ENCODE measurements at places on chromosomes 1 and 21.

DNA sequence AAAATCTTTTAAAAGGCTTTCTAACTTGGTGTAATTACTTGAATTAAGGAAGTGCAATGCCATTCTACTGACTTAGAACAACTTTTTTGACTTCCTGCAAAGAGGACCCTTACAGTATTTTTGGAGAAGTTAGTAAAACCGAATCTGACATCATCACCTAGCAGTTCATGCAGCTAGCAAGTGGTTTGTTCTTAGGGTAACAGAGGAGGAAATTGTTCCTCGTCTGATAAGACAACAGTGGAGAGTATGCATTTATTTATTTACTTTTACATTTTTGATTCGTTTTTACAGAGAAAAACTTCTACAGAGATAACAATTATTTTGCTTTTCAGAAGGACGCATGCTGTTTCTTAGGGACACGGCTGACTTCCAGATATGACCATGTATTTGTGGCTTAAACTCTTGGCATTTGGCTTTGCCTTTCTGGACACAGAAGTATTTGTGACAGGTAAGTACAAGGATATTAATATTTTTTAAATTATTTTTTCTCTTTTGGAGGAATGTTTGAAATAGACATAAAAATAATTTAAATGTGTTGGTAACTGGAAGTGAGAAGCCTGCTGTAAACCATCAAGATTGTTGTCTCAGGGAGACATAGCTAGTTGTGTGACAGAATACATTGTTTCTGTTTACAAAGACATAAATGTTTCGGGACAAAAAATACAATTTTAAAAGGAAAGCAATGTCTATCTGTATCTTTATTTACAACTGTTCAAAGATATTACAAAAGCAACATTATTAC lies at the start of gene PTPRC:
Gene PTPRC (plus strand): TSS at position 147 of the 742 bp plus-strand sequence. CDS start 229 bp downstream, at position 376.
- DNase-seq: no peak

DNA sequence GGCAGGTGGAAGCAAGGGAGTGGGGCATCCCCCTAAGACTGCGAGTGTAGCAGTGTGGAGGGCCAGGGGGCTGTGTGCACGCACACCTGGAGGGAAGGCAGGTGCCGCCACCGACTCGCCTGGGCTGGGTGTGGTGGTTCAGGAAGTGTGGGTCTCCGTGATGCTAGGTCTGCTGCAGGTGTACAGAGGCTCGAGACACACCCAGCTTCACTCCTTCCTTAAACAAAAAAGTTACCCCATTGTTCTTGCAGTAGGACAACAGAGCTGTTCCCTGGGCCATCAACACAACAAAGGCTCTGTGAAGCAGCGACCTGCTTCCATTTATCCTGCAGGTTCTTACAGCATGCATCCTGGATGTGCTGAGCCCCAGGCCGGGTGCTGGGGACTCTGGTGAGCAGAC lies 100.4 kb upstream of the TMEM51 start:
- no peak for DNase-seq

DNA sequence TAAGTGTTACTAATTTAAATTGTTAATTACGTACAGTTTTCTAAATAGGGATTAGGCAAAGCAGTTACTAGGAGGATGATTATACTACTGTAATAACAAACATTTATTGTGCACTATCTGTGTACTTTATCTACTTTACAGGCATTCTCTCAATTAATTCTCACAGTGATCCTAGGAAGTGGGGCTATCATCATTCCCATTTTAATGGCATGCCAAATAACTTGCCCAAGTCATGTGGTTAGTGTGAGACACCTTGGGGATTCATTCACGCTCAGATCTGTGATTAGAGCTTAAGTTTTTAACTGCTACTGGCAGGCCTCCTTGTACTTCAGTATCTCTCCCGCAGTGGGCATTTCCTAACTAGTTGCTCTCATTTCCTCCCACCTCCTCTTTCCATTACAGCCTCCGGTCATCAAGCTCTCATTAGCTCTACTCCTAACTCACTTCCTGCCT lies 11.5 kb downstream of the PHLDA3 start:
- no peak for DNase-seq

- DNase-seq: no peak
These were observed 67.2 kb downstream of the ATP5PO start for GRCh38 chr21:33848249-33848953.

- no peak for DNase-seq
These were observed 147.1 kb downstream of the CACNA1E start for GRCh38 chr1:181630398-181630797.

DNA sequence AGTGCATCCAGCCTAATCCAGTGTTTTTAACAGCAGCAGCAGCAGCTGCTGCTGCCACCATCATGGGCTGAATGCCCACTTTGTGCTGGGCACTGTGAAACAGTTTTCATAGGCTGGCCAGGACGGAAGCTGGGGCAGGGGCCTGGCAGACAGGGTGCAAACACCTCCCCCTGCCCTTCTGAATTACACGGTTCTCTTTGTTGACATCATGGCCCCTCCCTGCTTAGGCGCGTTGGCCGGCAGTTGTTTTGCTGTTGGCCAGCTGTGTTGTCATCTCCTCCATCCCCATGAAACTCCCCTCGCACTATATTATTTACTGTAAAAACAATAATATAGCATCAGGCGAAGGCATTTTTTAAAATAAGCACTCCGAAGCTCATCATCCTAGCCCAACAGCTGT lies 33.1 kb downstream of the PTPRU start:
- no peak for DNase-seq

DNA sequence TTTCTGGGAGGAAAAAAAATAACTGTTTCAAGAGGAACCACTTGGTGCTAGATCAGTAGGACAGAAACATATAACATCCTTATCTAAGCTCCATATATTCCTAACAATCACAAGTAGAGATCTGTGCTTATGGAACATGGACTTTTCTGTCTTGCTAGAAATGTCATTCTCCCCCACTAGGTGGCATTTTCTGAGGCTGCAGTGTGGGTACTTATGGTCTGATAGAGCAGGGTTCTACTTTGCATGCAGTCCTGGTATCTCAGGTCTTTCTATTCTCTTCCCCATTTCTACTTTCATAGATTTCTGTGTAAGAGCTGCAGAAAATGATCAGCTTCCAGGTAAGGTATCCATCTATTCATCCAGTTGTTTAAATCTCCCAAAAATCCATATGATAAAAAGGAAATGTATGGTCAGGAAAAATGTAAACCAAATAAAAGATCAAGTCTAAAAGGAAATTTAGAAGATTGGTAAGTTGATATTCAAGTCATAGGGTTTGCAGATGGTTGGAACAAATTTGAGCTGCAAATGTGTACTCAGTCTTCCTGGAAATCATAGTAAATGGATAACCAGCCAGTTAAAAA lies 1.5 kb downstream of the ZNF684 start:
- peak; percentile 4 for DNase-seq

GRCh38 chr21:26837539-26837938 lies 7.7 kb downstream of the ADAMTS1 start:
- no peak for DNase-seq

DNA sequence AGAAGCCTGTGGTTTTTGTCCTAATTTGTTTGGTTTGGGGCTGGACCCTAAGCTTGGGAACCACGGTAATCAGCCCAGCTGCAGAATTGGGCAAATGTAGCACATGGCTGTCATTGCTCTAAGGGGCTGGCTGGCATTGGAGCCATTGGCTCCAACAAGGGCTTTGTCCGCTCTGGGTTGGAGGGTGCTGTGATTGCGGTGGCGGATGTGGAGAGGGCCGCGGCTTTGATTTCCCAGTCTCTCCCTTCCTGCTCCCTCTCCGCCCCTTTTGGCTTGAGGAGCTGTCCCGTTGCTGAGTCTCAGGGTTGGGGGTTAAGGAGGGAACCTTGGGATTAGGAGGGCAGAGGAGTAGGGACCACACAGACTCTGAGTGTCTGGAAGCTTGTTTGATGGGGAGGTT lies 91.7 kb upstream of the CD34 start:
- DNase-seq: no peak

- DNase-seq: no peak
These were observed 49.5 kb downstream of the NRDC start for GRCh38 chr1:51829058-51829457.

GRCh38 chr1:14693949-14694348 lies 95.5 kb downstream of the KAZN start:
- no peak for DNase-seq

- DNase-seq: no peak
These were observed 18.0 kb downstream of the CD247 start for GRCh38 chr1:167500283-167500860.

GRCh38 chr1:81432654-81433109 lies 368.1 kb upstream of the ADGRL2 start:
- no peak for DNase-seq

- peak; percentile 82 for DNase-seq
These were observed 104.4 kb downstream of the PTPN14 start for GRCh38 chr1:214446772-214447556.

GRCh38 chr1:204207136-204207616 lies 6.6 kb downstream of the GOLT1A start:
- DNase-seq: no peak

GRCh38 chr1:22108339-22109105 lies 34.4 kb downstream of the WNT4 start:
- DNase-seq: no peak

- no peak for DNase-seq
These were observed 61.3 kb upstream of the CACYBP start for GRCh38 chr1:174938281-174939007.

DNA sequence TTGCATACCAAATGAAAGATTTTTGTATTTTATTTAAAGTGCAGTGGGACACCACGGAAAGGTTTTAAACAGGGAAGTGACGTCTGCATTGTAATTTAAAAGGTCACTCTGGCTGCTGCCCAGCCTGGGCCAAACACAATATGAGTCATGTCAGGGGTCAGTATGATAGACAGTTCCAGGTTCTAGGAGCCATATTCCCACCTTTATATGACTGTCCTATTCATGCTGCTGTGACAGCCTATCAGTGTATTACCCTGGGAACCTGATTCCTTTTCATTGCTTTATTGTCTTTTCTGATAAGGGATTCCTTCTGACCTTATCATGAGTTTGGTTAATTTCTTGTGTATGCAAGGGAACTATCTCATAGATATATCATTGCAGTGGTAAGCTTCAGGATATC lies 5.3 kb downstream of the VANGL1 start:
- DNase-seq: no peak

- DNase-seq: no peak
These were observed 6.4 kb downstream of the CASZ1 start for GRCh38 chr1:10789803-10790702.

DNA sequence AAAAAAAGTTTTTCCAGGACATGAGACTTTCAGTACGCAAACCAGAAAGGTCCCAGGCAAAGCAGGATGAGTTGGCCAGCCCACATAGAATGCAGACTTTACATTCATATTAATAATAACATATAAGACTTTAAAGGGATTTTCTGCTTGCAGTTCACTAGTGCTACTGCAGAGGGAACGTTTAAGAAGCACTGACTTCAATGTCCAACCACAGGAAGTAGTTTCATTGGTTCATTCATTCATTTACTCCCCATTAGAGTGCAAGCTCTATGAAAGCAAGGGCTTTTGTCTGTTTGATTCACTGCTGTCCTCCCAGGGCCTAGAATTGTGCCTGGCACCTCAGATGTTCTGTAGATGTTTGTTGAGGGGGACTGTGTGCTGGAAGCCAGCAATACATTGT lies 11.8 kb upstream of the SERINC2 start:
- DNase-seq: no peak

GRCh38 chr1:169568497-169568896 lies 17.8 kb downstream of the F5 start:
- no peak for DNase-seq

GRCh38 chr1:93653656-93654055 lies 28.0 kb downstream of the BCAR3 start:
- no peak for DNase-seq

DNA sequence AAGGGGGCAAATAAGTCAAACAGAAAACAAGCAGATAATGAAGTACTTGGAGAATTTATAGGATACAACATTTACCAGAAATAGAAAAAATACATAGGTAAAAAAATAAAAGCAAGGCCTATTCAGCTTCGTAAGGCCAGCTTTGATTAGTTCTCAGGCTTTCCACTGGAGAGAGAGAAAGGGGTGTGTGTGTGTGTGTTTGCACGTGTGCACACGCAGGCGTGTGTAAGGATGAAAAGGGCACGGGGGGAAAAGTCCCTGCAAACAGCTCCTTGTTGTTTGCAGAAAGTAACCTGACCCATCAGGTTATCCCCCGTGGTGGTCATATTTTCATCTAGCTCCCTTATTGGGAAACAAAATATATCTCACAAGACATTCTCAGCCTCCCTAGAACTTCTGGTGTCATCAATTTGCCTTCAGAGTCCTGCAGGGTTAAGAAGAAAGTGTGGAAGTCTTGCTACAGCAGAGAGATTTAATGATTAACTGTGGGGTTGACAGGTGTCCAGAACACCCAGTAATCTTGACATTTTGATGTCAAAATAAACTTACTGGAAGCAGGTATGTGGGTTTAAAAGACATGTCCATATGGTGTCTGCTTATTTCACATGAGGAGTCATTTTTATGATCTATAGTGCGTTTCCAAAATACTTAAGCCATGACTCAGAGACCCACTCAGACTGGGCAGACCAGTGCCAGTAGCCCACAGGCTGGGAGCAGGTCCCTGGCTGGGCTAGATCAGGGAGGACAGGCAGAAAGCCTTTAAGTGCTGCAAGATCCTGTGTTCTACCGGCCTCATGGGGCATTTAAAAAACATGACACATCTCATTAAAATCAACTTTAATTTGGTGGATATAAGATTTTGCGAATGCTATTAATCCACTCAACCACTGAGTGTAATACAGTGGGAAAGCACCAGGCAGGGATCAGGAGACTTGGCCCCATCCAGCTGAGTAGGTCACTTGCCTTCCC lies 487.6 kb upstream of the CAMK1G start:
- DNase-seq: peak; percentile 72

GRCh38 chr1:23824711-23825075 lies 536 bp downstream of the HMGCL start:
- no peak for DNase-seq

DNA sequence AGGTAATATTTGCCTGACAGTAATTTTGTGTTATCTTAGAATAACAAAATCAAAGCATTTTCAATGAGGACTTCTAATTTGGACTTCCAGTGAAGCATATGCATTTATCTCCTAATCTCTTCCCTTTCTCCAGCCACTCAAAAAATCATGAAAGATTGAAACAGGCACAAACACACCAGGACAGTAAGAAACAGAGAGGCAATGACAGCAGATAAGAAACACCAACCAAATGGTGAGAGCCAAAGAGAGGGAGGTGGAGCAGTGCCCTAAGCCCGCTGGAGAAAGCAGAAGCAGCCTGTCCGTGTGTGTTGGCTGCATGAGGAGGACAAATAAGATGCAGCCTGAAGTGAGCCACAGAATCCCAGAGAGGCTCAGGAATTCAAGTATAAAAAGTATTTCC lies 39.0 kb downstream of the SLC44A3 start:
- no peak for DNase-seq

DNA sequence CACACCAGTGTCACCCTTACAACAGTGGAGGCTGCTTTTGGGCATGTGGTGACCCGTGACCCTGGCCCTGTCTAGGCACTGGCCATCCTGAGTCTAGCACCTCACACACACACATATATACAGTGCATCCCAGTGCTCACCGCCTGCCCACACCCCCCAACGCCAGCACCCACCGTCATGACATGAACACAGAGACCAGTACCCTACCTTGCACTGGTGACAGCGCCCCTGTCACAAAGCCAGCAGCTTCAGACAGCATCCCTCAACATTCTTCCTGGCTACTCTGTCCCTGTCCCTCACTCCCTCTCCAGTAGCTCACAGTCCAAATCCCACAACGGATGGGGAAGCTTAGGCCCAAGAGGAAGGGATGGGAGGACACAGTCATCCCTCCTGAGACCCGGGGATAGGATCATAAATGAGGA lies 27.1 kb downstream of the AHDC1 start:
- no peak for DNase-seq
